Astrocyte (in vitro differentiated cells and primary cell): ENCODE measurements at places on chromosomes 16 and 17. TPM values are rescaled to one million over a fixed set of nuclear protein-coding genes. Genes with fewer than 3 reads are reported as not detected.

Gene E4F1
- 22.5 and 22.8 TPM in 2 replicates for total RNA-seq

Gene COQ9
- 29.1 TPM in 2 replicates for total RNA-seq

DNA sequence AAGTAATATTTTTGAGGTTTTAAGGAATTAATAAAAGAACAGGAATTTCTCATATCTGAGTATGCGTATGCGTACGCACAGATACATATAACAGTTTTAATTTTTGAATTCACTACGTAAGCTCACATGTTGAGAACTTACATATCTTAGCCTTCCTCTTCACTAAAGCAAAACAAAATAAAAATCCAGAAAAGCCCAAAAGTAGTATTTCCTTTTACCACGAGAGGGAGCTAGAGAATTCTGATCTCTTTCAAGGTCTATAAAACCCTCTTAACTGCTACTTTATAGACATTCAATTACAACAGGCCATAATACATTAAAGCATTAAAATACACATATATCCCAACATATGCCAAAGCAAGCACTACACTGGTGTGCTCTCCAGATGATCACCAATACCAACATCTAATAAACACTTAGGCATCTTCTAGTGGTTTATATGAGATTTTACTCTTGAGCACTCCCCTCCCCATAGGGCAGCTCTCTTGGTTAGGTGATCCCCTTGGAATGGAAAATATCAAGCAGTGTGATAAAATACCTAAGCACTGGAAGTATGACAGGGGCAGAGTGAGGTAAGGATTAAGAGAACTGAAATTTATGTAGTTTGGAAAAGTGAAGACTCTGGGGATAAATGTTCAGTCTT, 94.0 kb downstream of the SKAP1 start:
- peak; percentile 26 for DNase-seq
- H3K27ac ChIP-seq = no peak overlapping the region
- H3K4me3 ChIP-seq = no peak overlapping the region
- no peaks in the 10 kb centered on the region for H3K36me3 ChIP-seq
- H3K27me3 ChIP-seq = peaks cover 59% of the 10 kb centered on the region
- H3K4me1 ChIP-seq = no peaks in the 10 kb centered on the region

- H3K27ac ChIP-seq = no peak overlapping the region
- no peaks in the 10 kb centered on the region for H3K4me1 ChIP-seq
- H3K27me3 ChIP-seq = no peaks in the 10 kb centered on the region
- H3K4me3 ChIP-seq = no peak overlapping the region
- DNase-seq = no peak
Measured at GRCh38 chr17:72069586-72070202, 51.1 kb upstream of the SOX9 start.
